ENCODE measurements at places on chromosomes 16 and 17.

DNA sequence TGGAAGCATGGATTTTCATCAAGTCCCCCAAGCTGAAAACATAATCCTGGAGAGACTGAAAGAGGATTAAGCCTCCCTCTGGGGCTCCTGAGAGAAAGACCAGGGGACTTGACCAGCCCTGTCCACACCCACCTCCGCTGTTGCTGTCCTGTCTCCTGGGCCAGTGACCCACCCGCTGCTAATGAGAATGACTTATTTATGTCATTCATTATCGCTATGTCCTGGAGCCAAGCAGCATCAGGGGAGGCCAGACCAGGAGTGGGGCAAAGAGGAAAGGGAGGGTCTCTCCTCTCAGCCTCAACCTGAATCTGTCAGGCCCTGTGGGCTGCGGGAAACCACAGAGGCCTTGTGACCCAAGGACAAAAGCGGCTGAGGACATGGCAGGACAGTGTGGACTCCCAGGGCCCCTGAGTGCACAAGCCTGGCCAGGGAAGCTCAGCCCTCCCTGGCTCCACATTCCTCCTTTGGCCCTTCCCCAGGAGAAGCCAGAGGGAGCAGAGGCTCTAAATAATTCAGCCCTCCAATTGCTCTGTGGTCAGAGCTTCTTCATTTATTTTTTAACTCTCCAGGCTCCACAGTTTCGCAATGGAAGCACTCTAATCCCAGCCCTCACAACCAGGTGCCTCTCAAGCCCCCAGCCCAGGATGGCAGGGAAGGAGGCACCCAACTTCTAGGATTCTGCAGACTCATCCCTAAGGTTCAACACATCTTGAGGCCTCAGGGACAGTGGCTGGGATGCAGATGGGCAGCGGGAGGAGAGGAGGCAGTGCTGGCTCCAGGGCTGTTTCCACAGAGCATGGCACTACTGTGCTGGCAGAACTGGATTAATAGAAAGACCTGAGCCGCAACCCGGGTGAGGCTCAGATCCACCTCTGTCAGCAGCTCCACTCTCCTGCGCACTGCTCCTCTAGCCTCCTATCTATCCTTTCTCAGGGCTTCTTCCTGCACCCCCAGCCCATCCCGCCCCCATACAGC lies 19.1 kb downstream of the CUEDC1 start:
- no peak for DNase-seq

DNA sequence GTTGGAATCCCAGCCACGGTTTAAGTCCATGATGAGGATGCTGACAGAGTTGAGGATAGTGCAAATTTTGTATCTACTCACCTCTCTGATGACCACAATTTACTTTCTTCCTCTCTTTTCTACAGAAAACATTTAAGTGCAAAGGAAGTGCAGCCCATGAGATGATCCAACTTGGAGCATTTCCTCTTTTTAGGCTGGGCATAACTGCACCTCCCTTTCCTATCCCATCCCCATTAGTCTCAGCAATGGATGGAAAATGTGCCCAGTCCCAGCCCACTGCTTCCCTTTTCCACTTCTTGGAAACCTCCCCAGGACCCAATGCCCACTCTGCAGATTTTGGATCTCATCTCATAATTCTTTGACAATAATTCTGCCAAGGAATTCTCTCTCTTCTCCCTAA lies 16.6 kb upstream of the CCL8 start:
- no peak for DNase-seq

- DNase-seq, result no peak
Measured at GRCh38 chr17:74467221-74467951, 952 bp downstream of the CD300A start.

- DNase-seq, result no peak
Measured at GRCh38 chr16:48049847-48050246, 105.9 kb downstream of the ABCC12 start.

DNA sequence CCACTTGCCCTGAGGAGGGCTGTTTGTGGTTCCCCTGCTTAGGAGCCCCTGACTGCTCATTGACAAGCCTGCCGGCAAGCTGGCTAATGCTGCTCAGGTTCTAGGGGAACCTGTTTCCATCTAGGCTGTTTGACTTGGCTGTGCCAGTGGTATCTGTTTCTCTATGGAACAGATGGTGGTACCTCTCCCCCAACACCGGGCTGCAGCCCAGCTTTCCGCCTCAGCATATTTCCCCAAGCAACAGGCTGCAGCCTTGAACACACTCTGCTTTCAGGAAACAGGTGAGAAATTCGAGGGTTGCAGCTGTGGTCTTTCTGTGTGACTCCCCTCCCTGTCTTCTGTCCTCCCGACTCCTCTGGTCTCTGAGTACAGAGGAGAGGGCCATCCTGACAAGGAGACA lies 132.3 kb downstream of the TMEM132E start:
- DNase-seq, result no peak

- no peak for DNase-seq
Measured at GRCh38 chr17:230395-230770, 48.9 kb upstream of the DOC2B start.

- DNase-seq, result no peak
Measured at GRCh38 chr16:2186505-2186904, 9.9 kb downstream of the CASKIN1 start.

DNA sequence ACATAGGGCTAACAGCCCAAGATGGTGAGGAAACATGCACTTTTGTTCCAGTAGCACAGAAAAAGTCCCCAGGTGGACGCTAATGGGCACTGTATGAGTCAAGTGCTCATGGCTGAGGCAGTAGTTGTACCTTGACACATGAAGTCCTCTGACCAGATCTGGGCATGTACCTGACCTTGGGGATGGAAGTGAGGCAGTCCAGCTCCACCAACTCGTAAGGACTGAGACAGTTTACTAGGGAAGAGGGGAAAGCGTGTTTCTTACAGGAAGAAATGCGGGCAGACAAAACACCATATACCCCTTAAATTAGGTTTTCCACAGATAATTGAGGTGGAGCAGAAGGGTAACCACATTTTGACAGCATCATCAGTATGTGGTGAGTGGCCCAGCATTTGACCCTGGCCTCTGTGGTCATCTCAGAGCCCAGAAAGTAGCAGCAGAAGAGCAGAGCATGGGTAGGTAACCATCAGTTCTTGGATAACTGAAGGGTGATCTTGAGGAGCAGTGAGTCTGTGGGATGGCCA lies 32.4 kb upstream of the METTL9 start:
- no peak for DNase-seq

- peak; percentile 38 for DNase-seq
Measured at GRCh38 chr16:89094252-89094879, 714 bp downstream of the ACSF3 start.

GRCh38 chr16:72989579-72990551 lies 58.1 kb downstream of the ZFHX3 start:
- DNase-seq, result no peak

DNA sequence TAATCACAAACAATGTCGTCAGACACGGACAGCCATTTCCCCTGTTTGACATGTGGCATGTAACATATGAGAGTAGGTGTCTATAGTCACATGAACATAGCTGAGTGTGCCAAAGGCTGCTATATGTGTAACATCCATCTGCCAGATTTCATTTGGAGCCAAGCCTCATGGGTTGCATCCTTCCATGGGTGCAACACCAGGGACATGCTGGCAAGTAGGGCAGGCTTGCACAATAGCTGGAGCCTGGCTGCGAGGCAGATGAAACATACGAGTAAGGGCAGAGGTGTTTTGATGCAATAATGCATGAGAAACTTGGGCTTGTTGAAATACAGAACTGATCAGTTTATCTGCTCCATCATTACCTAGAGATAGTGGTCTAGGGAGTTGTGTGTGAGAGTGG lies 9.0 kb upstream of the ZNF689 start:
- no peak for DNase-seq

DNA sequence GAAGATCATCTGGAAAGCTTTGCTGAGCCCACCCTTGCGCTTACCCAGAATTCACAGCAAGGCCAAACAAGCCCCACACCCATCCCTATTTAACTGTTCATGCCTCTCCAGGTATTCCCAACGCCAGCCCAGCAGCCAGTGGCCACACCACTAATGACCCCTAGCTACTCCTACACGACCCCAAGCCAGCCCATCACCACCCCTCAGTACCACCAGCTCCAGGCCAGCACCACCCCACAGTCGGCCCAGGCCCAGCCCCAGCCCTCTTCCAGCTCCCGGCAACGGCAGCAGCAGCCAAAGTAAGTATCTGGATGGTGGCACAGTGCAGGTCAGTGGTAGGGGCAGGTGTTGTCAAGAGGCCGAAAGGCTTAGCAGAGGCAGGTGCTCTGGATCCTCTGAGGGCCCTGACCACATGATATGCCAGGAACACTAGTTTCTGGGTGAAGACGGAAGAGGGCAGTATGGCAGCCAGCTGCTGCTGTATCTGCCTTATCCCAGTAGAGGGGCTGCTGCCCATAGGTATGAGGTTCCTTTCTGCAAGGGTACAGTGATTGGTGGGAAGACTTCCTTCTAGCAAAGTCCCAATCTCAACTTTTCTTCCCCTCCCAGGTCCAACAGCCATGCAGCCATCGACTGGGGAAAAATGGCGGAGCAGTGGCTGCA lies 10.7 kb downstream of the PROCA1 start:
- no peak for DNase-seq

DNA sequence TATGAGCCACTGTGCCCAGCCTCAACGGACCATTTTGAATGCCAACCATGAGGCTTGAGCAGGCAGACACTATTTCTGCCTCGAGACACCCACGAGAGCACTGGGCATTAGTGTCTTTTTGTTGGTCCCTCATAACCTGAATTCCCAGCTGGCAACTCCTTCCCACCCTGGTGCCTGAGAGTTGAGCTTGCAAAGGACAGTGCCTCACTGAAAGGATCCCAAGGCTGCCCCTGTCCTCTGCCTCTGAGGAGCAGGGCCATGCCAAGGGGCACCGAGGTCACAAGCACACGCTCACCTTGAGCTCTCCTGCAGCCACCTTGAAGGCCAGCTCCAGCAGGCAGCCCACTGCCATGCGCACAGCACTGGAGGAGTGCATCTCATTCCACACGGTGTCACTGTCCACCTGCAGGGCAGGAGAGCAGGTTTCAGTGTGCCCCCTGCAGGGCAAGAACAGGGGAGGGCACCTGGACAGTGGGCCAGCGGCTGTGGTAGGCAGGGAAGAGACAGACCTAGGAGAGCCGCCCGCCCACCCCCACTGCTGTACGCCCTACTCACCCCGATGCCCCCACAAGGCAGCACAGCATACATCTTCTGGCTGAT lies 12.8 kb downstream of the G6PC3 start:
- DNase-seq, result no peak

- DNase-seq, result no peak
Measured at GRCh38 chr17:21275047-21275578, 9.4 kb upstream of the MAP2K3 start.

- peak; percentile 86 for DNase-seq
Measured at GRCh38 chr17:3796110-3796821, 4.7 kb downstream of the ITGAE start.

GRCh38 chr17:79581324-79581932 lies 29.4 kb downstream of the RBFOX3 start:
- DNase-seq, result no peak

GRCh38 chr17:17413215-17413792 lies 63.5 kb upstream of the MED9 start:
- DNase-seq, result no peak

GRCh38 chr17:63911657-63912100 lies 621 bp upstream of the CSHL1 start:
- peak; percentile 78 for DNase-seq

DNA sequence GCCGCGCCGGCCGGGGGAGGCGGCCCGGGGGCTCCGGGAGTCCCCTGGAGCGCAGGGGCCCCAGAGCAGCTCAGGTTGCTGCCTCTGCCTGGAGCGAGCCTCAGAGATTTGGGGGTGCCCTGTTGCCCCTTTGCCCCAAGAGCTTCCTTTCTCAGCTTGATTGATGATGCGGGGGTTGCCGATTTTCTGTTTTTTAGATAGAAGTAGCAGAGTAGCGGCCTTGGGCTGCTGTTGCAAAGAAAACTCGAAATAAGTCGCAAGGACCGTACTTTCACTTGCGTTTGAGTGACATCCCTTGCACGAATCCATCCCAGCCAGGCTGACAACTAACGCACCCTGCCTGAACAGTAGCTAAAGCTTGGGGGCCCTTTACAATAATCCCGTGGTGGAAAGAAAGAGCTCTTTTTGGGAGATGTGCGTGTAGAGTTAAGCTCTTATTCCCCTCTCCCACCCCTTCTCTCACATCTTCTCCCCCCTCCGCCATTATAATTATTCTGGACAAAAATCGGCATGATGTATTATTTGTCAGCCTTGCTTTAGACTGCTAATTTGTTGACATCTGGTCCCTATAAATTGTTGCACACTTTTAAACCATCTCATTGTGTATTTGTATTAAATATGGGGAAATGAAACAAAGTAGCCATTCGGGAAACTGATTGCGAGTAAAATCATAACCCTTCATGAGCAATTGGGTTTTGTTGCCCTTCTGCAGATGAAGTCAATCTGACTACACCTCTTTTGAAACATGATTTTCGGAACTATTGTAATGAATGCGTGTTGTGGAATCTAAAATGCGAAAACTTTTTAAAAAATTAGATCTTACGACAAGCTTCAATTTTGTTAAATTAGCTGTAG lies 873 bp downstream of the USP10 start:
- no peak for DNase-seq

- no peak for DNase-seq
Measured at GRCh38 chr16:56228476-56228875, 37.2 kb downstream of the GNAO1 start.

DNA sequence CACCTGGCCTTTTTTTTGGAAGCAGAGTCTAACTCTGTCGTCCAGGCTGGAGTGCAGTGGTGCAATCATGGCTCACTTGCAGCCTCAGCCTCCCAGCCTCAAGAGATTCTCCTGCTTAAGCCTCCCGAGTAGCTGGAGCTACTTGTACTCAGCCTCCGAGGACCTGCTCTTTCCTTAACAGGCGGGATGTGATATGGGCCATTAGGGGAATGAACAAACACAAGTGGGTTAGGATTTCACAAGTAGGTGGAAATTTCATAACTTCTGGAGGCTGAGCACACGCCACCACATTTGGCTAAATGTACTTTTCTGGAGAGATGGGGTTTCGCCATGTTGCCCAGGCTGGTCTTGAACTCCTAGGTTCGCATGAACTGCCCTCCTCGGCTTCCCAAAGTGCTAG lies 4.1 kb downstream of the PAM16 start:
- DNase-seq, result no peak

DNA sequence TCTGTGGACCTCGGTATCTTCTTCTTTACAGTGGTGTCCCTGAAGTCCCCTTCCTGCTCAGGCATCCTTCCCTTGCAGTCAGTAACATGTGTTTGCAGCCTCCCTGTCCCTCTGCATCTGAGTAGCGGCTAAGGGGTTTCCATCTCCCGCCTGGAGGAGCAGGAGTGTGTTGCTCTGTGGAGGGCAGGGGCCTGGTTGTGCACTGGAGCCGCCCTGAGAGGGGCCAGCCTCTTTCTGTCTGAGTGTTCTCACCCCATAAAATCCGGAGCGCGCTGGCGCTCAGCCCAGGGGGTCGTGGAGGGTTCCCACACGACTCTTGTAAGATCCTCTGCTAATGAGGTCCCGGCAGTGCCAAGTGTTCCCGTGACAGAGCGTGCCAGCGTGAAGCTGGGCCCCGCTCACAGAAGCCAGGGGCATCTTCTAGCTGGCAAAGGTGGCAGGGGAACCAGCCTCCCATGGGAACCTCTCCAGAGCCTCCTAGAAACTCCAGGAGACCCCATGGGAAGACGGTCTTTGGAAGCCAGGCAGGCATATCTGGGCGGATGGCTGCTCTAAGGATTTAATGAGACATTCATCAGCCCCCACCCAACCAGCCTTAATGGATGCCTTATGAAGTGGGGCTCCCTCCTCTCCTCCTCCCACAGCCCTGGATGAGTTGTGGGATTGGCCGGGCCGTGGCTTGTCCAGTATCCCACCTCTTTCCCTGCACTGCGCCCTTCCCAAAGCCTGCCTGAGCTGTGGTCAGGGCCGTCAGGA lies 91.4 kb upstream of the GSE1 start:
- DNase-seq, result no peak
